Stimulated activated CD8-positive, alpha-beta memory T cell treated with anti-CD3 and anti-CD28 coated beads, Interleukin-15, amount 100 ng/mL, for 24 hours (primary cell): ENCODE measurements at places on chromosomes 13 and 19.

- no peak for DNase-seq
Observed at GRCh38 chr19:55474269-55475265, 1.9 kb upstream of the ZNF628 start.

DNA sequence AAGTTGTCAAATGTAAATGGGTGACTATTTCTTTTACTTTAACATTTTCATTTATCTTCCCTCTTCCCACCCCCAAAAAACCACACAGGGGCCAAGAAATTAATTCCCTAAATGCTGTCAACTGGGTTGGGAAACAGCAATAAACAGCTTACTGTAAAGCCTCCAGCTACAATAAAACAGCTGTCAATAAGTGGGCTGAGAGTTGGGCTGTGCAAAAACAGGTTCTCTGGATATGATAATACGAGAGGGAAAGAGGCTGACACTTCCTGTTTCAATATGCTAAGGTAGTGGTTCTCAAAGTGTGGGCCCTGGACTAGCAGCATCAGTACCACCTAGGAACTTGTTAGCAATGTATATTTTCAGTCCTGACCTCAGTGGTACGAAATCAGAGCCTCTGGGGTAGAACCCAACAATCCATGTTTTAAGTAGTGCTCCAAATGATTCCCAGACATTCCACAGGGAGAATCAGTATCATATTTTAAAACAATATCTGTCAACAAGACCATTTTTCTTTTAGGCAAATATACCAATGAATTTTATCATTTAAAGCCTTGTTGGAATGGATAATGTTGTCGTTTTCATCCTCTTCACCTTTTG is 8.4 kb downstream of the PCDH9 start:
- no peak for DNase-seq

DNA sequence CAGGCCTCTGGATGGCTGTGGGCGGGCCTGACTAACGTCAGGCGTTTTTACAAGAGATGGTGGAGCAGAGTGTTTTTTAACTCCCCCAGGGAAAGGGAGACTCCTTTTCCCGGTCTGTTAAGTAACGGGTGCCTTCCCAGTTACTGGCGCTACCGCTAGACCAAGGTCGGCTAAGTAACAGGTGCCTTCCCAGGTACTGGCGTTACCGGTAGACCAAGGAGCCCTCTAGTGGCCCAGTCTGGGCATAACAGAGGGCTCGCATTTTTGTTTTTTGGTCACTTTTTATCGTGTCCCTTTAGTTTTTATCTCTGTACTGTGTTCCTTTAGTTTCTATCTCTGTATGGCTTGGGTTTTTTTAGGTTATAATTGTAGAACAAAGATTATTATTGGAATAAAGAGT is 10.0 kb downstream of the ZNF383 start:
- no peak for DNase-seq

DNA sequence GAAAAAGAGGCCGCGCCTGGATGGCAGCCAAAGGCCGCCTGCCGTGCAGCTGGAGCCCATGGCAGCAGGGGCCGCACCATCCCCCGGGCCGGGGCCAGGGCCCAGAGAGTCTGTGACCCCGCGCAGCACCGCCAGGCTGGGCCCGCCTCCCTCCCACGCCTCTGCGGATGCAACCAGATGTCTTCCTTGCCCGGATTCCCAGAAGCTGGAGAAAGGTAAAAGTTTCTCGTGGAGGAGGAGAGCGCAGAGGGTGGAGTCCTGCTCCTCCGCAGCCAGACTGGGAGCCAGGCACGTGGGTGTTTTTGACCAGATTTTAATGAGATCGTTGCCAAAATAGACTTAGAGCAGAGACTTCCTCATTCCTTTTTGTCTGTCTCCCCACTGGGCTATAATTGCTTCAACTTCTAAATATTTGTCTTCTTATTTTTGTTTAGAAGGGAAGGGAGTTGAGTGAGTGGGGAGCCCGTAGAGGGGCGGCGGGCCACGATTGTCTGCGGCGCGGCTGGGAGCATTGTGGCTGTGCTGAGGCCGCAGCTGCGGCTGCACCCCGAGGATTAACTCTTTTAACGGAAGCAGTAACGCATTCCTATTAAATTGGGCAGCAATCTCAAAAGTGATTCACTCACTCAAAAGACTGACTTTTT is 22.8 kb upstream of the NDUFS7 start:
- DNase-seq = no peak

- no peak for DNase-seq
Observed at GRCh38 chr19:19155495-19156219, 14.4 kb downstream of the MEF2B start.

- no peak for DNase-seq
Observed at GRCh38 chr13:69283301-69283700, 824.3 kb upstream of the ATXN8OS start.

DNA sequence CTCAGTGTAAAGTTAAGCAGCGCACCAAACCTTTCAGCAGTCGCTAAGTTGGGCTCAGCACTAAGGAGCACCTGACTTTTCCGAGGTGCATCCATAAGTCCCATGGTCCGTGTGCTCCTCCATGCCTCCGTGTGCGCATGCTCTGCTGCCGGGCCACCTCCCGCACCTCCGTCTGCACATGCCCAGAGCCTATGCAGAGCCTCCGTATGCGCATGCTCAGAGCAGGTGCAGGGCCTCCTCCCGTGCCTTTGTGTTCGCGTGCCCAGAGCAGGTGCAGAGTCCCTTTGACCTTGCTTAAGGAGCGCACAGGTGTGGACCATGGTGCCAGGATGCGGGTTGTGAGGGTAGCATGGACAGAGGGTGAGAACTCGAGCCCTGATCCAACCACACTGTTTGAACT is 46.0 kb downstream of the ATP11A start:
- no peak for DNase-seq

- DNase-seq = no peak
Observed at GRCh38 chr13:69423844-69424243, 683.8 kb upstream of the ATXN8OS start.

DNA sequence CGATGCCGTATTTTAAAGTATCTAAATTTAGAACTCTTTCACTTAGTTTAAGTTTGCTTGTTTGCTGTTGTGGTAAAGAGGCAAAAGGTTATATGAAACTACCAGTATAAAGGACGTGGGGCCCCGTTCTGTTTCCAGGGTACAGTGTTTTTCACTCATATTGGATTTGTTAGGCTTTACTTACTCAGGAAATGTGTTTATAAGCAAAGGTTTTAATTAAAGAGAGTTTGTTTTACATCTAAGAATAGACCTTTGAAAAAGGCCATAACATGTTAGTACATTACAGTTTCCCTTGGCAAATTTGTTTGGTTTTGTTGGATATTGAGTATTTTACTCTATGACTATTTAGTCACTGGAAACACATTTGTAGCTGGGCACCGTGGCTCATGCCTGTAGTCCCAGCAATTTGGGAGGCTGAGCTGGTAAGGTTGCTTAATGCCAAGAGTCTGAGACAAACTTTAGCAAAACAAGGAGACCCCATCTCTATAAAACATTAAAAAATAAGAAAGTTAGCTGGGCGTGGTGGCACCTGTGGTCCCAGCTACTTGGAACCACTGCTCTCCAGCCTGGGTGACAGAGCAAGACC is 7.1 kb downstream of the DGKH start:
- no peak for DNase-seq

GRCh38 chr13:45289936-45290563 is 50.9 kb downstream of the TPT1 start:
- DNase-seq = no peak

- no peak for DNase-seq
Observed at GRCh38 chr19:6113616-6114188, 3.4 kb upstream of the RFX2 start.

DNA sequence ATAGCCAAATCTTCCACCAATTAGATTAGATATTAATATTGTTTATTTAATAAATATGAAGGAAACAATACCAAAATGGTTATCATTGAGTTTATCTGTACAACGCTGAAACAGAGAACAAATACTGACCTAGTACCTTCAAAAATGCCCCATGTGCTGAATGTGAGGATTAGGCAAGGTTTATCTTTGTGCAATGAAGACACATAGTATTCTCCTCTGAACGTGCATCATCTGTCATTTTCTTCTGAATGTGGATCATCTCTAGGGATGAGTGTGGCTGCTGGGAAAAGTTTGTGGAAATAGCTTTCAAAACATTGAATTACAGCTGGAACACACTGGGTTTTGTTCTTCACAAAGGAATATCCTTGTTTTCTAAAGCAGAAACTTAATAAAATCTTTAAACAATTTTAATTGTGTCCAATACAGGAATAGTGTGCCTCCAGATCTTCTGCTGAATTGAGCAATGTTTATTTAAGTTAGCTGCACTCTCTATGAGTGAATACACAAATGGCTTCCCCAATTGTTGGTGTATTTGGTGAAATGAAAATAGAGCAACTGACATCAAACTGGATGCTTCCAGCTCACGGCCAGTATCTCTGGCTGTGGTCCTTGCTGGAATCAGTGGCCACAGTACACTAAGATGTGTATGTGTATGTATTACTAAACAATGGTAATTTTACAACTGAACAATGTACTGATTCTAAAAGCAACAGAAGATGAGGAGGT is 6.7 kb downstream of the COL4A1 start:
- no peak for DNase-seq

DNA sequence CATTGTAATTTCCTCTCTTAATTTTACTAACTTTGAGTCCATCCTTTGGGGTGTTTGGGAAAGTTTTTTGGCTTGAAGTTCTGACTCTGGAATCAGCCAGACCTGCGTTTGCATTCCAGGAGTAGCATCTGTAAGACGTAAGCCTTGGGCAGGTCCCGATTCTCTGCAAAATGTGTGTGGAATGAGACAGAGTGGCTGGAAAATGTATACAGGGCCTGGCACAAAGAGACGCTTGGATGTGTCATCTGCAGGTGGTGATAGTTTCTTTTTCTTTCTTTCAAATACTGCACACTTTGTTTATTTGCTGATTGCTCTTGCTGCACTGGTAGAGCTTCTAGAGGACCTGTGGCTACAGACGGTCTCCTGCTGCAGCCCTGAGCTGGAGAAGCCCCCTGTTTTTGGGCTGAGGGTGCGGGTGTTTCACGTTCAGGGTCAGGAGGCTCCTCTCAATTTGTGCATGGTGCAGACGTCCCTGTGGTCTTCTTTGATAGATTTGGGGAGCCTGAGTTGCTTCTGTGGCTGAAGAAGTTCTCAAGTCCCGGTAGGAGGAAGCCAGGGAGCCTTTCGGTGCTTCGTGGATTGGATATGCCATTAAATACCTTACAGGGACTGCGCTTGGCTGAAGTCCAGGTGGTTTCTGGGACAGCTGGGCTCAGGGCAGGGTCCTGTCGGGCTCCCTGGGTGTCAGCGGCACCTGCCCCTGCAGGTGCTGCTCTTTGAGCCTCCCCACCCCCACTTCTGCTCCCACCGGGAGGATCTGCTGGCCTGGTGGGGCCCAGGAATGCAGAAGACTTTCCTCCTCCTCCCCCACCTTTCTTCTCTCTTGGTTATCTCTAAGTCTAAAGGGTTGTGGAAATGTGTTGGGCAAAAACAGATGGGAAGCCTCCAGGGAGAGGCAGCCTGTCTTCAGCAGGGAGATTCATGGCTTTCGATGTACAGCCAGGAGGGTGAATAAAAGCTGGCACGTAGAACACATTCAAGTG is 44.0 kb upstream of the GAS6 start:
- no peak for DNase-seq

- DNase-seq = no peak
Observed at GRCh38 chr13:112700291-112701060, 10.6 kb downstream of the ATP11A start.

DNA sequence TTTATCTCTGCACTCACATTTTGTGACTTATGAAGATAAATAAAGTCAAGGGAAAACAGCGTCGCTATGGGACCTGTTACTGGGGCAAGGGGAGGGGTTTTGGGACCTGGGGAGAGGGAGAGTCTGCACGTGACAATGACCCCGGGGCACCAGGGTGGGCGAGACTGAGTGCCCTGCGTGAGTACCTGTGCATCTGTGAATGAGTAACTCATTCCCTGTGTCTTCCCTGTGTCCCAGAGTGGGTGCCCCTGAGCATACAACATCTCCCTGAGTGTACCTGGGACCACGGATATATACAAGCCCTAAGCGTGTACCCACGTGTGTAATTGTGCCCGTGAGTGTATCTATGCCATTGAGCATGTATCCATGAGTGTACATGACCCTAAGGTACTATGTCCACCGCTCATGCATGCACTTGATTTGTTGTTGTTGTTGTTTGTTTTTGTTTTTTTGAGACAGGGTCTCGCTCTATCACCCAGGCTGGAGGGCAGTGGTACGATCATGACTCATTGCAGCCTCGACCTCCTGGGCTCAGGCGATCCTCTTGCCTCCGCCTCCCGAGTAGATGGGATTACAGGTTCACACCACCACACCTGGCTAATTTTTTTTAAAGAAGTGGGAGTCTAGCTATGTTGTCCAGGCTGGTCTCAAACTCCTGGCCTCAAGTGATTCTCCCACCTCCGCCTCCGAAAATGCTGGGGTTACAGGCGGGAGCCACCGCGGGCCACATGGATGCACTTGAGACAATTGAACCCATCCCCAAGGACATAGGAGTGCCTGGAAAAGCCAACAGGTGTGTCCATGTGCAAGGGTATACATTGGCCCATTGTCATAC is 645 bp upstream of the TRAPPC5 start:
- no peak for DNase-seq

DNA sequence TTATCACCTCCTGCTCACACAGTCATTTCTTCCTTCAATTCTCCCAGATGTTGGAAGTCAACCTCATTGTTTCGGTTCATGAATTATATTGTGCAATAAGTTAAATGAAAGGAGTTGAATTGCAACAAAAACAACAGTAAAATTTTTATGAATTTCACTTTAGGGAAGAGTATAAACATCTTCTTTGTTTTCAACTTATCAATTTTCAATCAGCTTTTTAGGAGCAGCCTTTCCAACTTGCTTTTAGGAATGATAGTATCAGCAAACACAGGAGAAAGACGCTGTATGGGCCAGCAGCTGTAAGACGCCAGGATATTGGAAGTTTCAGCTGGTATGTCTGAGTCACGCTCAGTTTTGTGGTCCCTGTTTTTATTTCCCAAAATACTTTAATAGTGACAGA is 132.5 kb upstream of the ARGLU1 start:
- no peak for DNase-seq

GRCh38 chr13:74077375-74077774 is 56.8 kb downstream of the KLF12 start:
- no peak for DNase-seq

- no peak for DNase-seq
Observed at GRCh38 chr13:94896238-94896637, 183.9 kb upstream of the SOX21 start.

DNA sequence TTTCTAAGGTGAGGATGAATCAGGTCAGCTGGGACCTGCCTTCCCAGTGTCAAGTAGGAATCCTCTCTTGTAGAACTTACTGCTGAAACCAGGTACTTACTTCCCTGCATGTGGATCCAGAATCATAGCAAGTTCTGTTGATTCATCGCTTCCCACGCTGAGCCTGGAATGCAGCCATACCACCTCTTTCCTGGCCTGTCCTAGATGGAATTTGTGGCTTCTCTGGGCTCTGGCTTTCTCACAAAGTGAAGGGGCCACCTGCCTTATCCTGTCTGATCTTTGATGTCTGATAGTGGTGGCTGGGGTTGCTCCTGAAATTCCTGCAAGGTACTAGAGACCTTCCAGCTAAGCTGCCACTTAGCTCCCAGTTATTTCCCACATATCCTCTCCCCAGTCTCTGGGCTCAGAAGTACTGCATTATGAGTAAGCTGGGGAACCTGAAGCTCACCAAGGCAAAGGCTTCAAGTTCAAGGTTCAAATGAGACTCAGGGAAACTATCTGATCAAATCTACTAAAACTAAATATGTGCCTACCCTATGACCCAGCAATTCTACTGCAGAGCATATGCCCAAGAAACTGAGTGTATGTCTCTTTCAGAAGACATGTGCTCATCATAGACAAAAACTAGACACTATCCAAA is 103.5 kb downstream of the SUCLA2 start:
- DNase-seq = no peak
